ENCODE measurements at places on chromosomes 16 and 17. TPM values are rescaled to one million over a fixed set of nuclear protein-coding genes. Genes with fewer than 3 reads are reported as not detected.

DNA sequence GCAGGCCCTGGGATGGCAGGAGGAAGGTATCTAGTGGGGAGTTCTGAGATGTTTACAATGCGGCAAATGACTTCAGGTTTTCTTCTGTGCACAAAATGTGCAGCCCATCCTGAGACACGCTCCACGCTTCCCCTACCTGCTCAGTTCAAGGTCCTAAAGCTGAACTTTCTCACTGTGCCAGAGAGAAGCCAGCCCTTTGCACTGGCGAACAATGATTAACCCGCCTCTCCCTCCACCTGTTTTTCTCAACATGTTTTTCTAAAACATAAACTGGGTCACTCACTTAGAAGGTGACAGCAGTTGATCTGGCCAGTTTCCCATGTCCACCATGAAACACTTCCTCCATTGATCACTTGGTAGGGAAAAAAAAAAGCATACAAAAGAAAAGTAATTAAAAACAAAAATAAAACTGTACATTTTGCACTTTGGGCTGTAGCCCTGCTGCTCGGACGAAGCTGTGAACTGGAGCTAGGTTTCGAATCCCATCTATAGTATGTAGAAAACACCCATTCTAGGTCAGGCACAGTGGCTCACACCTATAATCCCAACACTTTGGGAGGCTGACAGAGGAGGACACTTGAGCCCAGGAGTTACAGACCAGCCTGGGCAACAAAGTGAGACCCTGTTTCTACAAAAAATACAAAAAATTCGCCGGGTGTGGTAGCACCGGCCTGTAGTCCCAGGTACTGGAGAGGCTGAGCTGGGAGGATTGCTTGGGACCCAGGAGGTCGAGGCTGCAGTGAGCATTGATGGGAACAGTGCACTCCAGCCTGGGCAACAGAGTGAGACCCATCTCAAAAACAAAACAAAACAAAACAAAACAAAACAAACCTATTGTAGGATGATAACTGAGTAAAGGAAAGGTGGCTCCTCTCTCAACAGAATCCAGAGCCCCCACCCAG lies 6.1 kb upstream of the G6PC1 start:
- DNase-seq, result no peak

DNA sequence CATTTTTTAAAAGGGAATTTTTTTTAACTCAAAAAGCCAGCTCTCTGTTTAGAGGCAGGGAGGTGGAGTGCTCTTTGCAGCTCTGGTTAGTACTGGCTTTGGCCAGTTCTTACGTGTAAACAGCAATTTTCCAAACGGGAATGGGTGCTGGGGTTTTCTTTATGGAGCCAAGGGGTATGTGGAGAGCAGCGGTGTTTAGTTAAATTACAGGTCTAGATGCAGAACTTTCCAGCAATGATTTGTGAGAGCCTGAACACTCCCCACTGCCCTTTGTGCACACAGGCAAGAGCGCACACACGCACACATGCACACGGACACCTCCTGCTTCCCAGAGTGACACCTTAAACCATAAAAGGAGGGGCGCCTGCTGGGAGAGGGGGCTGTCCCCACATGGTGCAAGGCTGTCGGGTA lies 140.2 kb downstream of the MSI2 start:
- DNase-seq, result no peak

- DNase-seq, result peak; percentile 68
These were observed at the start of gene C16orf74 for GRCh38 chr16:85750827-85751697. C16orf74 (minus strand) TSS chr16:85751096; CDS start chr16:85735217, 15,879 bp downstream.

GRCh38 chr17:33509331-33509730 lies 216.2 kb upstream of the ASIC2 start:
- no peak for DNase-seq

SCIMP gene
- total RNA-seq, result not detected

Data from mammary epithelial cell (primary cell).